ENCODE measurements at places on chromosomes 6 and 20. TPM values are rescaled to one million over a fixed set of nuclear protein-coding genes. Genes with fewer than 3 reads are reported as not detected.

The GRM1 gene
- total RNA-seq = 0.05 TPM

The HTR1E gene
- total RNA-seq = not detected

- no peaks in the 10 kb centered on the region for H3K4me1 ChIP-seq
- no peak overlapping the region for H3K4me3 ChIP-seq
- DNase-seq = no peak
- no peaks in the 10 kb centered on the region for H3K27me3 ChIP-seq
- no peak overlapping the region for H3K27ac ChIP-seq
Observed at GRCh38 chr6:111270121-111270520, 182.8 kb downstream of the SLC16A10 start.

GRCh38 chr6:161094955-161095354 lies 103.4 kb downstream of the MAP3K4 start:
- no peaks in the 10 kb centered on the region for H3K27me3 ChIP-seq
- no peaks in the 10 kb centered on the region for H3K4me1 ChIP-seq
- H3K27ac ChIP-seq = no peak overlapping the region
- no peak for DNase-seq

- no peak overlapping the region for H3K27ac ChIP-seq
- DNase-seq = no peak
- H3K4me3 ChIP-seq = no peak overlapping the region
- no peaks in the 10 kb centered on the region for H3K36me3 ChIP-seq
- H3K4me1 ChIP-seq = no peaks in the 10 kb centered on the region
- H3K27me3 ChIP-seq = no peaks in the 10 kb centered on the region
Observed at GRCh38 chr6:126923807-126924206, 194.7 kb upstream of the RSPO3 start.

All from liver (tissue), 10 donors.